NCI-H2081 (cell line): ENCODE measurements at places on chromosomes 7 and 10.

- DNase-seq: no peak
These were observed 69.0 kb upstream of the FAM180A start for GRCh38 chr7:135817583-135817982.

DNA sequence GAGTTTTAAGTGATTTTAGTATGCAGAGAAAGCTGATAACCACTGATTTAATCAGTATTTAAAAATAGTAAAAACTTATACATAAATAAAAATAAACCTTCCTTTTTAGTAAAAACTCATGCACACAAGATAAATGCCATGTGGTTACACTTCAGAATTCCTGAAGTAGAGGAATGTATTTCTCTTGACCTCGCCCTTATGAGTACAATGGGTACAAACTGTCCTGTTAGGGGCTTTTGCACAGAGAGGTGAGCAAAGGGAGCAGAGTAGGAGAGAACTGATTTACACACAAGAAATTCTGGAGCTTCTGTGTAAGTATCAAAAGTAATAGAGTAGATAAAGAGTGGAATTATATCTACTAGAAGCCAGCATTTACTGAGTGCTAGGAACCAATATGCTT lies 279.6 kb downstream of the PPP1R3A start:
- no peak for DNase-seq

DNA sequence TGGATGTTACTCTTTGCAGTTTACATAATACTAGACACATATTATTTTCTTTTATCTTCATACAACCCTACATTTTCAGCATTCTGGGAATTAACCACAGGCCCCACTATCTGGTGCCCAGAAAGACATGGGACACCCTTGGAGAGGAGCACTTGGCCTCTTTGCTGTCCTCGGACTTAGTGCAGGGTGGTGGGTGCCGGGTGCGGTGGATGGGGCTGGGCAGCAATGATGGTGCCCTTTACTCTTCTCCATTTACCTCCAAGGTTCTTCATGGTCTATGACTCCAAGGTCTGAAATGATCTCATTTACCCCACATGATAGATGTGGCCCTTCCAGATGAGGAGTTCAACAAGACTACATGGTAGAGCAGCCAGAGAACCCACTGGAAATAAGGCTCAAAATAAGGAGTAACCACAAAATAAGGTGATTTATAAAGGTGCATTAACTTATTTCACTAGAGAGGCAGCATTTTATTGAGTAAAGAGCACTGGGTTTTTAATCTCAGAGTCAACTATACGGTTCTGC lies 56.2 kb upstream of the IGFBP3 start:
- DNase-seq: no peak

- DNase-seq: no peak
These were observed 87.5 kb upstream of the ANLN start for GRCh38 chr7:36301914-36302771.
